ENCODE measurements at places on chromosomes 12 and 14. TPM values are rescaled to one million over a fixed set of nuclear protein-coding genes. Genes with fewer than 3 reads are reported as not detected.

AGAP2 gene
- 0.16 TPM for total RNA-seq

ARF6 gene
- total RNA-seq = 66.8 TPM

LUM gene
- 0.27 TPM for total RNA-seq

RNASE7 gene
- total RNA-seq = not detected

ETNK1 gene
- 35.3 TPM for total RNA-seq

CD69 gene
- total RNA-seq = not detected

IFNG-AS1 gene
- total RNA-seq = not detected

OVCH1 gene
- total RNA-seq = not detected

KLHL33 gene
- total RNA-seq = not detected

KITLG gene
- 8.9 TPM for total RNA-seq

MYO1A gene
- total RNA-seq = 0.15 TPM

TDRD9 gene
- total RNA-seq = not detected

LRRIQ1 gene
- total RNA-seq = 0.71 TPM

CLEC4E gene
- total RNA-seq = 0.07 TPM

ERP27 gene
- not detected for total RNA-seq

ZC2HC1C gene
- total RNA-seq = 2.9 TPM

CLEC1B gene
- not detected for total RNA-seq

JPH4 gene
- total RNA-seq = not detected

TEAD4 gene
- 43.1 TPM for total RNA-seq

BICDL1 gene
- 4.5 TPM for total RNA-seq

CMAS gene
- total RNA-seq = 44.2 TPM

DGLUCY gene
- total RNA-seq = 14.3 TPM

B4GALNT1 gene
- 46.5 TPM for total RNA-seq

TC2N gene
- total RNA-seq = 0.54 TPM

SLC6A15 gene
- total RNA-seq = 2.4 TPM

REP15 gene
- 0.60 TPM for total RNA-seq

TAS2R8 gene
- not detected for total RNA-seq

COX6A1 gene
- 794 TPM for total RNA-seq

RTL1 gene
- 0.30 TPM for total RNA-seq

CEP170B gene
- 19.0 TPM for total RNA-seq

AICDA gene
- total RNA-seq = 0.15 TPM

KRT80 gene
- total RNA-seq = 58.9 TPM

TMEM30B gene
- total RNA-seq = 0.17 TPM

Measured in A549 treated with CpdA at 1 μM for 4 hours (cell line).